ENCODE measurements at places on chromosomes 6 and 20.

DNA sequence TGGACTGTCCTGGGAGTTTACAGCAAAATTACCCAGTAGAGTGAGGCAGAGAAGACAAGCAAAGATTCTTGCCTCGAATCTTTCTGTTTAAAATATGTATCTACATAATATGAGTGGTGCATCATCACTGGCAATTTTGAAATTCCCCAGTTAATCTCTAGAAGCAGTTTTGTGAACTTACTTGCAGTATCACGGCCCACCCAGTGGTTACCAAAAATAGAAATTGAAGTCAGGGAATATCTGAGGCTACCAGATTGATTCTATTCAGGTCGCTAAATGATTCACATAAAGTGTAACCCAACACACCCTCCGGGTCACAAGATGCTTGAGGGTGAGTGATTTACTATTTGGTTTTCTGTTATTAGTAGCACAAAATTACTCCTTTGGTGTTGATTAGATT is 111.9 kb downstream of the PPP1R14C start:
- DNase-seq = no peak

DNA sequence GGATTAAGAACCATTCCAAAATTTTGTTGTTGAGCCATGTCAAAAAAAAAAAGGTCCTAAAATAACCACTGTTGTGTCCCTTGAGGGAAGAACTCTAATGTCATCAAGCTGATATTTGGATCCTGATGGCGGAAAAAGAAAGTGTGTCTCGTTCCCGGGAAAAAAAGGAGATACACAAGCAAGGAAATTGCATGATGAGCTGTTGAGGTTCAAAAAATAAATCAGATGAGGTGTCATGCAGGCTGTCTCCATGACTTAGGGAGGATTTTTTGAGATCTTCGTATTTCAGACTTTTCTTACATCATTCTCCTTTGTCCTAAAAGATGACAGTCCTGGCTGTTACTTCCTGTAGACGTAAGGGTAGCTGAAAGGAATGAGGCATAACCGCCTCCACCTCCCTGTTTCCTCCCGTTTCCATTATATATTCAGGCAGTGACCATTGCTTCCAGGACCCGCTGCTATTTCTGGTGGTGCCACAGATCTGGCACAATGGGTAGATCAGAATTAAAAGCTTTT is 117.3 kb upstream of the TNFAIP3 start:
- no peak for DNase-seq

- no peak for DNase-seq
Observed at GRCh38 chr20:53126185-53126584, 154.0 kb downstream of the TSHZ2 start.

GRCh38 chr6:157813750-157814455 is 9.1 kb upstream of the SNX9 start:
- DNase-seq = no peak

DNA sequence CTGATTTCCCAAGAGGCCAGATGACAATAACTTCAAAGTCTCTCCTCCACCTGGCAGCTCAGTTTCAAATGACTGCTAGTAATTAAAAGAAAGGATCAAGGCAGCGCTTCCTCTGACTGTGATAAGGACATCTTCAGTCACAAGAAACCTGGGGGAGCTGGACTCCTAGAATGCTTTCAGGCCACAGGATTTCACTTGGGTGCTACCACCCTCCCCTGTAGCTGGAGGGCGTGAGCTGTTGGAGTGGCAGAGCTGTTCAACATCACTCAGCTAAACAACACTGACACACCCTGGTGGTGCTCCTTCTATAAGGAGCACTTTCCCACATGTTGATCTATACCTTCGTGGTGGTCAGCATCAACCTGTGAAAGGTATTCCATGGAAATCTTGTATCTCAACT is 2.2 kb upstream of the CNR1 start:
- DNase-seq = no peak

DNA sequence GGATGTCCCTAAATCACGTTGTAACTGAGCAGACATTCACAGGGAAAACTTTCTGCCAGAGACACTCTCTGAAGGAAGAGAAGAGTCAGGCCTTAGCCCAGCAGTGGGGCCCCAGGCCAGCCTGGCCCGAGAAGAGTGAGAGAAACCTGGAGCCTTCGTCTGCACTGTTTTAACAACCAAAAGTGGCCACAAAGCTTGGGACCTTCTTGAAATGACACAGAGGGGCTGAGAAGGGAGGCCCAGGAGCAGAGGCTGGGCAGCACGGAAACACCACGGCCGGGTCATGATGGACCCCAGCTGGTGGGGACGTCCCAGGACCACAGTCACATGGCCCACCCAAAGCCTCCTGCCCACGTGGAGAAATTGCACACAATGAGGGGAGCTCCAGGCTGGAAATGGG is 126.8 kb upstream of the THBS2 start:
- DNase-seq = no peak

DNA sequence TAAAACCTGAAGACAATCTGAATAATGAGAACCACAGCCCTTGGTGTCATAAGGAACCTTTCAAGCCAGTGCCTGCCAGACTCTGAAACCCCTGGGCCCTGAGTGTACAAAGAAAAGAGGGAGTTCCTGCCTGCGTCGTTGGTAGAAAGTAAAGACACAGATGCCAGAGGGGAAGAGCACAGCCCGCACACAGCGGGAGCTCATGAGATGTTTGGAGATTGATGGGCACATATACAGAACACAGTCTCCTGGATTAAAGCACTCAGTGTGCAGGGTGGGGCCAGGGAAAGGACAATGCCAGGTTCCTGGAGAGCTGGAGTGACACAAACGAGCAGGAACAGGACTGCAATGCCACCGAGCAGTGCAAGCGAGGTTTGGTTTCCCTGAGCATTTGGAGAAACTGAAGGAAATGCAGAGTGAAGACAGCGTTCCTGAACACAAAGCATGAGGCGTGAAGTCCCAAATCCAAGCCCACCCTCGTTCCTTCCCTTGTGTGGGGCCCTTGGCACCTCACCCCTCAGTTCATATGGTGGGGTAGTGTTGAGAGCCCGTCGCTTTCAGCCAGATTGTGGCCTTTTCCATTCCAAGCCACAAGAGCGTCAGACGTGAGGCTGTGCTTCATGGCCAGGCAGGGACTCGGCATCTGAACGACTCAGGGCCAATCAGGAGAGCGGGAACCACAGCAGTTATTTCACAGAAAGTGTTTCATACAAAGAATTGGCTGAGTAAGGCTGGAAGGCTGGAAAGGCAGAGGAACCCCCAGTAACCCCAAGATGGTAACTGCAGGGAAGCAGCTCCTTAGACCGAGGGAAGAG is 41.0 kb upstream of the RPS6KA2 start:
- DNase-seq = no peak

- DNase-seq = no peak
Observed at GRCh38 chr6:144171406-144171805, 21.1 kb downstream of the STX11 start.

DNA sequence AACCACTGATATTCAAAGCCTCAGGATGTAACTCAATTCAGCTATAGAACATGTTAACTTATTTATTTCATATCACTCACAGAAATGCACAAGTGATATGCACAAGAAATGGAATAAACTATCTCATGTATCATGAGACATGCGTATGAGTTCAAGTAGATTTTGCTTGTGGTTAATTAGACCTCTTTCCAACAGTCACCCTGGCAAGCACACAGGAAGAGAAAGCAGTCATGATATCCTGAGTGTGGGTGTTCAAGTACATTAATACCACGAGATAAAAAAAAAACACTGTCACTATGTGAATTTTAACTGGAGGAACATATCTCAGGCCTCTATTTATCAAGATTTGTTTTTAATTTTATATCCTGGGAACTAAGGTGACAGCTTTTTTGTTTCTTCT is 64.2 kb downstream of the LAMP5 start:
- DNase-seq = no peak

DNA sequence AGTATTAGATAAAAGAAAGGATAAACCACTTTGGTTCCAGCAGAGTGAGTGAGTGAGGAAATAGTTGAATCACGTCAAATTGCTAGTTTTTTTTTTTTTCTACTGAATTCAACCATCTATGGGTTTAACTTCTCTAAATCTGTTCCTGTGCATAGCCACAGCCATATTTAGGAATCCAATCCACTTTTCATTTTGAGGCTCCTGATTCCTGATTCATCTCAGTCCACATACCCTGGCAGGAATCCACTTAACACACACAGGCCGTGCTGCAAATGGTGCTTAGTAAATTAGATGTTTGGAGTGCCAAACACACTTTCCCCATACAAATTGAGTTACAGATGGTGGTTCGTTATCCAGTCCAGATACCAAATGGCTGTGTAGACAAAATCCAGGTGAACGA is 220.3 kb downstream of the ALDH8A1 start:
- DNase-seq = no peak

DNA sequence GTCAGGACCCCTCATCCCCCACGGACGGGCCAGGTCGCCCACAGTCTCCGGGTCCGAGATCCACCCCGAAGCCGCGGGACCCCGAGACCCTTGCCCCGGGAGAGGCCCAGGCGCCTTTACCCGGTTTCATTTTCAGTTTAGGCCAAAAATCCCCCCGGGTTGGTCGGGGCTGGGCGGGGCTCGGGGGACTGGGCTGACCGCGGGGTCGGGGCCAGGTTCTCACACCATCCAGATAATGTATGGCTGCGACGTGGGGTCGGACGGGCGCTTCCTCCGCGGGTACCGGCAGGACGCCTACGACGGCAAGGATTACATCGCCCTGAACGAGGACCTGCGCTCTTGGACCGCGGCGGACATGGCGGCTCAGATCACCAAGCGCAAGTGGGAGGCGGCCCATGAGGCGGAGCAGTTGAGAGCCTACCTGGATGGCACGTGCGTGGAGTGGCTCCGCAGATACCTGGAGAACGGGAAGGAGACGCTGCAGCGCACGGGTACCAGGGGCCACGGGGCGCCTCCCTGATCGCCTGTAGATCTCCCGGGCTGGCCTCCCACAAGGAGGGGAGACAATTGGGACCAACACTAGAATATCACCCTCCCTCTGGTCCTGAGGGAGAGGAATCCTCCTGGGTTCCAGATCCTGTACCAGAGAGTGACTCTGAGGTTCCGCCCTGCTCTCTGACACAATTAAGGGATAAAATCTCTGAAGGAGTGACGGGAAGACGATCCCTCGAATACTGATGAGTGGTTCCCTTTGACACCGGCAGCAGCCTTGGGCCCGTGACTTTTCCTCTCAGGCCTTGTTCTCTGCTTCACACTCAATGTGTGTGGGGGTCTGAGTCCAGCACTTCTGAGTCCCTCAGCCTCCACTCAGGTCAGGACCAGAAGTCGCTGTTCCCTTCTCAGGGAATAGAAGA is 978 bp downstream of the HLA-A start:
- DNase-seq = no peak

DNA sequence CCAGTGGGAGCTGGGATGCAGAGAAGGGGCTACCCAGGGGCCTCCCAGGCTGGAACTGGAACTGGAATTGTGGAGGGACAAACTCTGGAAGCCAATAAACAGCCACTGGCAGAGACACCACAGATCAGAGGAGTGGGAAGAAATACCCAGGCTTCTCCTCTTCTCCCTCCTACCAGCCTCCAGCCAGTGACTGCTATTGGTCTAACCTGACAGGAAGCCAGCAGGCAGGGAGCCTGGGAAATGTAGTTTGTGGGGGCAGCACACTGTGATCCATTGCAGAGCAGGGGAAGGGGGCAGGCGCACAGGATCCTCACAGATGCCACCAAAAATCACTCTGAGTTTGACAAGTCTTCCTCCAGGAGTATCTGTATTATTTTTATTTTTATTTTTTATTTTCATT is 12.1 kb upstream of the MLN start:
- DNase-seq = no peak

DNA sequence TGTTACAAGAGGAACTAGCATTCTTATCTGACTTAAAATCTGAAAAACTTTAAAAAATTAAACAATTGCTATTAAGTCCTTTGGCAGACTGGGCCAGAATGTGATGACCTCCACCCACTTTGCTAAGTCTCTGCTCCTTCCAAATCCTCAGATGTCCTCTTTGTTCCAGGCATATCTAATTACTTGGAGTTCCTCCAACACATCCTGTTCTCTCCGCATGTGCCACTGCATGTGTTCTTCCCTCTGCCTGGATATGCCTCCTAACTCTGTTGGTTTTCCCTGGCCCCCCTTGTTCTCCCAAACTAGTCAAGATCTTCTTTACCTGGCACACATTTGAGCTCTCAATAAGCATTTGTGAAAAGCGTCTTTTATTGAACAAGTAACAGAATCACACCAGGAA is 23.1 kb downstream of the ELOVL2 start:
- no peak for DNase-seq

DNA sequence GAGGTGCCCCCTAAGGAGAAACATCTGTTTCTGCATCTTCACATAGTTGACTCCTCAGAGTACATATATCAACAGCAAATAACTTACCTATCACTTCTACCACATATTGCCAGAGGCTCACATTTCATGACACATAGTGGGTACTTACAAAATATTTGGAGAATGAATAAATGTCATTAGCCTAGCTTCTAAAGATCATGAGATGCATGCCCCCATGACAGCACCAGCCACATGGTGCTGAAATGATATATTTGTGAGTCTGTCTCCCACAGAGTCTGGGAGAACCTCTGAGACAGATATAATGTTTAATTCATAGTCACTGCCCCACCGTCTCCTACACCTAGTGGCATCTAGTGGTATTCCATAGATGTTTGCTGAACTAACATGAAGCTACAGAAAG is 555.6 kb downstream of the KIF16B start:
- DNase-seq = no peak

DNA sequence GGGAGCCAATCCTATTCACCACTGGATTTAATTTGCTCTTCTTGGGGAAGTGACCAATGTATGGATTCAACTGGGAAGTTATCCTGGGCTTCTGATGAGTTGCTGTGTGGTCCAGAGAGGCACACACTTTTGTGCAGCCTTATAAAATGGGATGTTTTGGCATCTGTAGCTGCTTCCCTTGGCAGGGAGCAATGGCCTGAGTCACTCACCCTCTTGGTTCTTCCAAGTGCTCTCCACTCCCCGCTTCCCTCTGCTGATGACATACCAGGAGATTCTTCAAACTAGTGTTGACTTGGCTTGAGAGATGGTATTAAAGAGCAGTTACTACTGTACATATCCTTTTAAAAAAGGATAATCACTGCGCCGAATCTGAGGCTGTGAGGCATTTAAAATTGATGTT is 105.8 kb downstream of the JARID2 start:
- DNase-seq = no peak

GRCh38 chr20:31691646-31692275 is 30.9 kb downstream of the BCL2L1 start:
- no peak for DNase-seq

- DNase-seq = no peak
Observed at GRCh38 chr6:41487860-41488432, 58.2 kb upstream of the FOXP4 start.

DNA sequence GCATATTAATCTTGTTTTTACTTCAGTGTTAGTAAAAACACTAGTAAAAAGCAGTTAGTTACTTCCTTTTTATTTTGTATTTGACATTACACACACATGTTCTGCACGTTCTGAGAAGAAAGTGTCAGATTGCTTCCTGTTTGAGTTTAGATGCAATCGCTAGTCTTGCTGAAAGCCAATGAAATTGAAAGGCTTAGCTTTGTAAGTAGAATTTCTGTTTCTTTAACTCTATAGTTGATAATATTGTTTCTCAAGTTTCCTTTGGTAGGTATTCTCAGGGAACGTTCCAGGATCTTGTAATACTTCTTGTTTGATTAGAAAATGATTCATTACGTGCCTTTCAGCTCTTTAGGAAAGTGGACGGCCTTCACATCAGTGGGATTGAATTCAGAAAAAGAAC is 55.0 kb downstream of the CDKAL1 start:
- DNase-seq = no peak

Measured in KG1 (cell line).